Naive thymus-derived CD4-positive, alpha-beta T cell (primary cell): ENCODE measurements at places on chromosomes 5 and 9. TPM values are rescaled to one million over a fixed set of nuclear protein-coding genes. Genes with fewer than 3 reads are reported as not detected.
A peak's percentile ranks its signal among the peaks of the same experiment; 100 is the strongest.

DNA sequence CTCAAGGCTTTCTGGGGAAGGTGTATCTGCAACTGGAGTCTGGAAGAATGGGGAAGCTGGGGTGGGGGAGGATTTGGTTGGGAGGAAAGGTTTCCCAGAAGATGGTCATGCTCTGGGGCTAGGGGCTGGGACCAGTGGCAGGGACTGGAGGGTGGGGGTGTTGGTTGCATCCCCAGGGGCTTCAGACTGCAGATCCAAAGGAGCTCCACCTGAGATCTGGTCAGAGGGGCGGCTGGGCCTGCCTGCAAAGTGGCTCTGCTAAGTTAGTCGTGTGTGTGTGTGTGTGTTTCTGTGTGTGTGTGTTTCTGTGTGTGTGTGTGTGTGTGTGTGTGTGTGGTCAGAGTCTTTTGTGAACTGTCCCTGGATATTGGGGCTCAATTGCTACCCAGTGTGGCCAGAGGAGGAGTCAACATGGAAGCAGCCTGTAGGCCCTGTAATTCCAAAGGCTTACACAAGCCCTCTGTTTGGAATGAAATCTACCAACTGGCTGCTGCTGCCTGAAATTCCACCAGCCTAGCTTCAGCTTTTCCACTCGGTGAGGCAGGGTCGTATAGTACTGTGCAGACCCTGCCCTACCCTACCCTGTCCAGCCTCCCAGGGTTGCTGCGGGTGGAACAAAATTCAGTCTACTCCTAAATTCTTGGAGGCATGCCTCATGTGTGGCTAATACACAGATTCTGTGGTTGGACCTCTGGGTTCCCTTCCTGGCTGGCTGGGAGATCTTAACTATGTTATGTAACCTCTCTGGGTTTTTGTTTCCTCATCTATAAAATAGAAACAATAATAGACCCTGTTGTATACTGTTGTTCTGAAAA is 12.5 kb upstream of the SYNPO start:
- DNase-seq, result no peak

DNA sequence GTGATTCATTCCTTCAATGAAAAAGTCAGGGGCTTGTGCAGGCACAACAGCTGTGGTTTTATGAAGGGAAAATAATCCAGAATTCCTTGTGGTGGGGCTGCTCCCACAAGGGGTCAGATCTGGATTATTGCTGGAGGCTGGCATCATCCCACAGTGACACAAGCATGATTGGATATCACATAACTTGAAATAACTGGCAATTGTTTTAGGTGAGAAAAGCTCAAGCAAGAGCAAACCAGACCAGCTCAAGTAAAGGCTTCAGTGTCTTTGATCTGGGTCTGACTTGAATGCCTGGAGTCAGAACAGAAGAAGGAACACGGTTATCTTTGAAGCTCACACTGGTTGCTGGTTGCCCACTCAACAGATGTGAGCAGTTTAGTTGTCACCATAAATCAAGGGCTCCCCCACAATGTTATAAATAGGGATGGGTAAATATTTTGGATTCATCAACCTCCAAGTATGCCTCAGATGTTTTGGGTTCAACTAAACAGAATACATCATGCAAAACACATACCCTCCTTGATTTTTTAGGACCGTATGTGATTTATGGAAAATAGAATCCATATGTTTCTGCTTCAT is 3.1 kb upstream of the ZNF474 start:
- no peak for DNase-seq

- no peak for DNase-seq
These were observed 320.3 kb downstream of the ACTL7B start for GRCh38 chr9:108535526-108535925.

DNA sequence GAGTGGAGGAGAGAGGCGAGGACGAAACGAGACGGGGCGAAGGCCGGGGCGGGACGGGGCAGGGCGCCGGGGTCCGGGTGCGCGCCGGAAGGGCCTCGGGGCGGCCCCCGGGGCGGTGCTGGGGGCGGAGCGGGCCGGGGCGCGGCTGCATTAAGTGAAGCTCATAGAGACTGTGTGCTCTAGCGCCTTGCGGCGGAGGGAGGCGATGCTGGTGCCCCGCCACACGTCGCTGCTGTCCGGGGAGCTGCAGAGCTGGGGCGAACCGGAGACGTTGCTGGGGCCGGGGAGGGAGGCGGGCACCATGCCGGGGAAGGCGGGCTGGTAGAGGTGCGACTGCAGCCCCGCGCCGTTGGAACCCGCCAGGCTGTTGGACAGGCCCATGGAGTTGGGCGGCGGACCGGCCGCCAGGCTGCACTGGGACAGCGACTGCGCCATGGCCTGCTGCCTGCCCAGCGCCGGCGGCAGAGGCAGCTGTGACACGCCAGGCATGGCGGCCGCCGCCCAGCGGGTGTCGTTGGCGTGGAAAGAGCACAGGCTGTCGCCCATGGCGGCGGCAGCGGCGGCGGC is 8.3 kb downstream of the OTP start:
- no peak for DNase-seq

The PPP3R2 gene
- total RNA-seq, result not detected

- DNase-seq, result no peak
These were observed 61.5 kb downstream of the MEIKIN start for GRCh38 chr5:131883984-131884383.

DNA sequence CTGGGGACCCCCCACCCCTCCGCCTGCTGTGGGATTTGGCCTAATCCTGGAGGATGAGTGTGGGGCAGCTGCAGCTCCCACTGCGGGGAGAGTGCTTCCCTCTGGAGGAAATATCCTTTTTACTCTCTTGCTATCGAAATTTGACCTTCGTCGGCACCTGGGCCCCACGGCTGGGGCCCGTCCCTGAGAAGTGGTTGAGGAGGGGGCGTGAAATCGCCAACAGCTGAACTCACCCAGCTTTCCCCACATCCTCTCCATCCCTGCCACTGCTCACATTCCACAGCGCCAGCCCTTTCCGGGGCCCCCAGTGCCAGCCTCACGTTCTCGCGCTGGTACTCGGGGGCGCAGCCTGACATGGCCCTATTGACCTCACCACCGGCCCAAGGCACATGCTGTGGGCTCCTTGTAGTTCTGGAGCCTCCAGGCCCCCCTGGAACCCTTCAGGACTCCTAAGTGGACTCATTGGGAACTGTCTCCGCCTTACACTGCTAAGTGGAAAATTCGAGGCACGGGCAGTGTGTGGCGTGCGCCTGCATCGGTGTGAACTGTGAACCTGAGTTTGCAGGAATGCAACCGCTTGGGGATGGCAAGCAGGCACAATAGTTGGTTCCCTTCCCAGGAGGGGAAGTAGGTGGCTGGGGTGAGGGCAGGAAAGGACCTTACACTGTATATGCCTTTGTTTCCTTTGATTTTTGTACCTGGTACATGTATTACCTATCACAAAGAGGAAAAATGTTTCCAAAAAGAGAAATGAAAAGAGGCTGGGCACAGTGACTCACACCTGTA is 19.2 kb downstream of the FGFR4 start:
- DNase-seq, result no peak

DNA sequence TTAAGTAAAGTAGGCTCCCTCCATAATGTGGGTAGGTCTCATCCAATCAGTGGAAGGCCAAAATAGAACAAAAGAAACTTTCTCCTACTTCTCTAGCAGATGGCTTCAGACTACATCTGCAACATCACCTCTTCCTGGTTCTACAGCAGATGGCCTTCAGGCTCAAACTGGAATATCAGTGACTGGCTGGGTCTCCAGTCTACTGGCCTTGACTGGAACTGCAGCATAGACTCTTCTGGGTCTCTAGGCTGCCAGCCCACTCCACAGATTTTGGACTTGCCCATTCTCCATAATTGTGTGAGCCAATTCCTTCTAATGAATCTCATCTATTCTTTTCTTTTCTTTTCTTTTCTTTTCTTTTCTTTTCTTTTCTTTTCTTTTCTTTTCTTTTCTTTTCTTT is 64.8 kb downstream of the ACER2 start:
- no peak for DNase-seq

DNA sequence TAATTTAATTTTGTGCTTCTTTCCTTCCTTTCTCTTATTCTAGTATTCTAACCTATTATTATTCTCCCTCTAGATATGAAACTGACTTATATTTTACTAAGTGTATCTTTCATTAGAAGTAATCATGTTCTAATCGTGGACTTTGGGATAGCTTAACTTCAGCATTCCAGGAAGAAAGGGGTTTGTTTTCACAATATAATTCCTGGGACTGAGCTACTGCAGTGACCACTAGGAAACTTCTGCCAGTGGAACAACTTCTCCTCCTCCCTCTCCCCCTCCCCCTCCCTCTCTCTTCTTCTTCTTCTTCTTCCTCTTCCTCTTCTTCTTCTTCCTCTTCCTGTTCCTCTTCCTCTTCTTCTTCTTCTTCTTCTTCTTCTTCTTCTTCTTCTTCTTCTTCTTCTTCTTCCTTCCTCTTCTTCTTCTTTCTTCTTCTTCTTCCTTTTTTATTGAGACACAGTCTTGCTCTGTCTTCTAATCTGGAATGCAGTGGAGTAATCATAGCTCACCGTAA is 127.9 kb downstream of the NNT start:
- DNase-seq, result no peak

DNA sequence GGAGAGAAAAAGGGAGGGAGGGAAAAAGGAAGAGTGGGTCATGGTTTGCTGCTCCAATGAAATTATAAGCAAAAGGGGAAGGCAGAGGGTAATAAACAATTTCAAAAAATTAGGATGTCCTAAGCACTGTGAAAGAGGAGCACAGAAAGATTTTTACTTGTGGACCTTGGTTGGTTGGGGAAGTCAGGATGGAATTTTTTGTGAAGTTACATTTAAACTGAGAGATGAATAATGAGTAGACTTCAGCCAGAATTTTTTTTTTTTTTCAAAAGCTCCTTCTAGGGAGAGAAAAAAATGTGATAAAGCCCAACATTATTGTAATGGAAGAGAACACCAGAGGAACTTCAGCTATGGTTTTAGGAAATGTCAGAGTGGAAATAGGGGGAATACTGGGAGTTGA is 515.9 kb upstream of the PAPPA start:
- DNase-seq, result no peak

GRCh38 chr9:69028754-69029153 is 6.8 kb upstream of the FXN start:
- peak; percentile 80 for DNase-seq

GRCh38 chr9:14935106-14935751 is 25.0 kb upstream of the FREM1 start:
- no peak for DNase-seq

The LCN2 gene
- not detected for total RNA-seq

DNA sequence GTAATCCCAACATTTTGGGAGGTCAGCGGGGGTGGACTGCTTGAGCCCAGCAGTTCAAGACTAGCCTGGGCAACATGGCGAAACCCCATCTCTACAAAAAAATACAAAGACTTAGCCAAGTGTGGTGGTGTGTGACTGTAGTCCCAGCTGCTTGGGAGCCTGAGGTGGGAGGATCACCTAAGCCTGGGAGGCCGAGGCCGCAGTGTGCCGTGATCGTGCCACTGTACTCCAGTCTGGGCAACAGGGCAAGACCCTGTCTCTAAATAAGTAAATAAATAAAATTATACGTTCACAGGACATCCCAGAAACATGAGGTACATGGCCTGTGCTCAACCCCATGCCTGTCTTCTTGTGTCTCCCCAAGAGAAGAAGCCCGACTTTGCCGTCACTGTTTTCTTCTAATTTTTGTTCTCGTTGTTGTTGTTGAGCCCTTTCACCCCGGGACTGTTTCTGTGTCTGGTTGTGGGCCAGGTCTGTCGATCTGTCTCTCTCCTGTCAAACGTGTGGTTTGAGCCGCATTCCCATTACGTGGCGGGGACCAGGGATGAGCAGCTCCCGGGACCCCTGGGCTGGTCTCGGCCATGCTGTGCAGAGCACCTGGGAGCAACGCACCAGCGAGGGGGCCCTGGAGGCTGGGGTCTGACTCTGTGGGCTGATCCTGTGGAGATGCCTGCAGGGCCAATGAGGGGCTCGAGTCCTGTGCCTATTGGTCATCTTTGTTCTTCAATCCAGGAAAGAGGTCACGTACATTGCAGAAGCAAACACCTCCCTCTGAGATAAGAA is 32.2 kb downstream of the NACC2 start:
- DNase-seq, result no peak

DNA sequence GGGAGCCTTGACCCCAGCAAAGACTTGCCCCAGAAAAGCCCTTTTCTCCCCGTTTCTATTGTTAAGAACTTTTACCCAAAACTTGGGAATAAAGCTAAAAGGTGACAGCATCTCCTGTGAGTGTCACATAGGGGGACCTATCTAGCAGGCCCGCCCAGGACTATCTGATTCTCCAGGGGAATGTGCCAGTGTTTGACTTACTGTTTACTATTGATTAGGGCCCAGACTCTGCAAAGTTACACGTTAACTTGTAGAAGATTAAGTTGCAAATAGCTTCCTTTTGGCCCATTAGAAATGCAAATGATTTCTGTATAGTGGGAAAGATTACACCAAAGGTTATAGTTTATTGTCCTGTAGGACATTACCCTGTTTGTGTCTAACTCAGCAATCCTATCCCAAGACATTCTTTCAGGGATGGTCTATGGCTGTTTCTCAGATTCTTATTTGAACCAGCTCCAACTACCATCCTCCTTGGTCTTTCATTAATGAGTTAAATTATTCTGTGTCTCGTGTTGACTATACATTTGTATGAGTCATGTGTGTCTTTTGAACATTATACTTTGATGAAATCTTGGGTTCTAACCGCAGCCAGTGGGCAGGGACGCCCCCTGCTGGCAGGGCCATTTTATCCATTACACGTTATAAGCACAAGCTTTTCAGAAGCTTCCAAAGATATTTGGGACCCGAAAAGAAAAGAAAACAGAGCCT is 60.7 kb downstream of the HRH2 start:
- DNase-seq, result peak; percentile 36

DNA sequence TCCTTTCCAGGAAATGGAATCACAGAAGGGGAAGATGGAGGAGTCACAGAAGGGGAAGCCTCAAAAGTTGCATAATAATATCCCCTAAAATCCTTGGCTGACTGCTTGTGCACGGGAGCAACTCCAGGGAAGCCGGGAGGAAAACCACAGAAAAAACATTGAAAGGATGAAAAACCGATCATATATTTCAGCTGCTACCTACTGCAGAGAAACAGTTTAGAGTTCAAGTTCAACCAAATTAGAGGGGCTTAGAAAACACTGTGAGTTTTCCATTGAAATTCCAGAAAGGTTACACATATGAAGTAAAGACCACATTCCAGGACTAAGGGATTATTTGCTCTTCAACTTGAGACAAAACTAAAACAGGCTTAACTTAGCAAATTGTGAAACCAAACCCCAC is 37.6 kb upstream of the MTAP start:
- no peak for DNase-seq

The SLC46A2 gene
- total RNA-seq, result 4.1 TPM

DNA sequence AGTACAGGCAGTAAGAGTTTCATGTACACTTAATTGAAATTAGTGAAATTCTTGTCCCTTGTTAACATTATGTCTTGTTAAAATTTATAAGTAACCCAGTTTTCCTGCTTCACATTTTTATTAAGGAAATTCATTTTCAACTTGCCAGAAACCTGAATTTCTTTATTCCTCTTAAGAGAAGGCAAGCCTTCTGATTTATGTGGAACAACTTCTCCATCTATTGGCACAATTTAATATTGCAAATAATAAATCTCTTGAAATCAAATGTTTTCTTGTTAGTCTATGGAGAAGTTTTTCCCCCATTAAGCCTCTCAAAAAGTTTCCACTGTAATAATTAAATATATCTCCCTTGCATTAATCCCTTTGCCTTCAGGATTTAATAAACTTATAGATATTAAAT is 33.8 kb upstream of the ACO1 start:
- DNase-seq, result no peak

The IFNA21 gene
- total RNA-seq, result not detected

The MYMK gene
- not detected in 2 replicates for total RNA-seq
